ELR (cell line): ENCODE measurements at places on chromosomes 16 and 17.
A peak's percentile ranks its signal among the peaks of the same experiment; 100 is the strongest.

GRCh38 chr17:78738278-78738677 is 43.8 kb downstream of the CYTH1 start:
- DNase-seq, result no peak

DNA sequence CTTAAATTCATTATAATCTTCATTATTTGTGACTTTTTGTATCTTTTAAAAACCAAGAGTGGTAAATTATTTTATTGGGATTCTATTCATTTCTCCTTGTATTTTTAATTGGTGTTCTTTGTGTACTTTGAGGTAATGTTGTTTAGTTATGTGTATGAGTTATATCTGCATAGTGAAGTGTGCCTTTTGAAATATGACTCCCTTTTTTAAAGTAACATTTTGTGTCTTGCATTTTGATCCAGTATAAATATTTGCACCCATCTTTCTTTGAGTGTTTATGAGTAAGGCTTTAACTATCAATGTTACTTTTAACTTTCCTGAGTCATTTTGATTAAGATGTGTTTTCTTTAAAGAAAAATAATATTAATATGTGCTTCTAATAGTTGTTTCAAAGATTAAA is 90.0 kb upstream of the MYOCD start:
- no peak for DNase-seq

- DNase-seq, result no peak
Measured at GRCh38 chr16:83552930-83553329, 254.8 kb upstream of the HSBP1 start.

DNA sequence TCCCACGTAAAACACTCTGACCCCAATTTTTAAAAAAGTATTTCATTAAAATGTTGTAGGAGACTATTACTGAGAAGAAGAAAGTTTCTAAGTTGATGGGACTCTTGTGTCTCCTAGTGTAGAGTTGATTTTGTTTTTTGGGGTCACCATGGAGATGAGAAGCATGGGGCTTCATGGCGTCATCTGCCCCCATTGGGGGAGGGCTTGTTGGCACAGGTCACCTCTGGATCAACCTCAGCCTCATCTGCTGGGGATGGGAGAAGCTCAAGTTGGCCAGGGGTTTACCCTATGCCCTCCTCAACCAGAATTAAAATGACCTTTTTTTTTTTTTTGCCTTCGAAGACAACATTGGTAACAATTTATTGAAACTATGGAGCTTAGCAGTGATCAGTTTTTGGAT is 28.3 kb downstream of the MSI2 start:
- DNase-seq, result no peak

GRCh38 chr16:12406926-12407690 is 396.6 kb downstream of the CPPED1 start:
- peak; percentile 56 for DNase-seq

DNA sequence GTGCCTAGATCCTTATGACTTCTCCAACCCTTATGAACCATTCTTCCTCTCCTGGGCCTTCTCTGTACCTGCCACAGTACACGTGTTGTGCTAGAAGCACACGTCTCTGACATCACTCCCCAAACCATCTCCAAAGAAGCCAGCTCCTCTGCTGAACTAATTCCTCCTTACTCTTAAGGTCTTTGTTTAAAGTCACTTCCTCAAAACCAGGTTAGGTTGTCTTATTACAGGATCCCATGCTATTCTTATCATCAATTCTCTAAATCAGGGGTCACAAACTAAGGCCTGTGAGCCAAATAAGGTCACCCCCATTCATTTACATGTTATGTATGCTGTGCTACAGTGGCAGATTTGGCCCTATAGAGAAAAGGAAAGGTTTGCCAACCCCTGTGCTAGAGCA is 4.0 kb downstream of the SUPT6H start:
- DNase-seq, result no peak

- no peak for DNase-seq
Measured at GRCh38 chr17:17892009-17892408, 55.2 kb upstream of the SREBF1 start.

DNA sequence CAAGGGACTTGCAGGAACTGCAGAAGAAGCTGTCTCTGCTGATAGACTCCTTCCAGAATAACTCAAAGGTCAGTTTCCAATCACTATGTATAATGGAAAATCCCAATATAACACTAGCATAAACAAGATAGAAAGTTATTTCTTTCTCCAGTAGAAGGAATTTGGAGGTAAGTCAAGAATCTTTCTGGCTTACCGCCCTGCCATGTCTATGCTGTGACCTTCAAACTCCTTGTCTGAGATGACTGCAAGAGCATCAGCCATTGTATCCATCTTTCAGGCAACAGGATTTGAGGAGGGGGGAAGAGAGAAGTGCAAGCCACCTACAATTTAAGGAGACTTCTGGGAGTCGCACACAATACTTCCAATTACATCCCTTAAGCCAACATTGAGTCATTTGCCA is 2.7 kb downstream of the LDAF1 start:
- no peak for DNase-seq

- DNase-seq, result peak; percentile 81
Measured at GRCh38 chr17:27654654-27655524, 23.9 kb downstream of the LGALS9 start.

- DNase-seq, result no peak
Measured at GRCh38 chr16:19301931-19302330, 16.4 kb downstream of the CLEC19A start.

- no peak for DNase-seq
Measured at GRCh38 chr16:23700509-23700908, 12.5 kb downstream of the ERN2 start.

- no peak for DNase-seq
Measured at GRCh38 chr17:34379868-34380267, 16.8 kb upstream of the CCL1 start.

GRCh38 chr17:76862079-76862478 is 6.1 kb upstream of the MGAT5B start:
- DNase-seq, result no peak
